Mesothelial cell of epicardium (in vitro differentiated cells): ENCODE measurements at places on chromosomes 16 and 17. TPM values are rescaled to one million over a fixed set of nuclear protein-coding genes. Genes with fewer than 3 reads are reported as not detected.

DNA sequence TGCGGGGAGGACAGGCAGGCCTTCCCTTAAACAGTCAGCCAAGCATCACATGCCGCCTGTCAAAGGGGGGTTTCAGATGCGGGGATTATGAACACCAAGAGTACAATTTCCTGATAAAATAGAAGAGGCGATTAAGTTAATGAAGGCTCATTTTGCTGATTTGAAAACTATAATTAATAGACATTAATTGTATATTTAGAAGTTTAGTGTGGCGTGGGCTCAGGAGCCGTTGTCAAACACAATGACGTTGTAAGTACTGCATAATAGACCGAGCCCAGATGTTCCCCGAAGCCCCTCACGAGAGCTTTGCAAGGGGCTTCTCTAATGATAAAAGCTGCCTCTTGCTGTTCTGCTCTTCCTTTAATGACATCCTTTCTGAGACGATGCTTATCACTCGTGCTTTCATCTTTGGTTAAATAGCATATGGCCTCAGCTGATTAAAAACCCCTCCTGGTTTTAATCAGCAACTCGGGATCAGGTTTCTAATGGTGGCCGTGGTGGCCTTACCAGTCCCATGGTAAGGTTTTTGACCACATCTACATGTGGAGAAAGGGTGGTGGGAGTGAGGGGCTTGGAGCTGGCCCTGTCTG lies 28.2 kb downstream of the SNX20 start:
- no peak for DNase-seq
- no peaks in the 10 kb centered on the region for H3K27me3 ChIP-seq
- H3K36me3 ChIP-seq: peaks cover 12% of the 10 kb centered on the region

DNA sequence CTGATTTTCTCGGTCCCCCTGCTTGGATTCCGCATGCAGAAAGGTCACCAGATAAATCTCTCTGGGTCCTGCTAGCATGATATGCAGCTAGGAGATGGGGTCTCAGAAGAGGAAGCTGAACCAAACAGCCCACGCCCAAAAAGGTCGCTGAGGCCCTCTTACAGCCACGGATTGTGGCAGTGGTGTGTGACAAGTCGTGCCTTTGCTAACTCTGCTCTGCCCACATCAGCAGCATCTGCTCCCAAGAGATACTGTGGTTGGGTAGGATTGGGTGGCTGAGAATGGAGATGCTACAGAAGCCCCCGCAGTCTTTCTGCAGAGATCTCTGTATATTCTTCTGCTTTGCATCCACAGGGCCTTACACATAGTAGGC lies 15.2 kb upstream of the SKAP1 start:
- peaks cover 14% of the 10 kb centered on the region for H3K4me1 ChIP-seq
- H3K36me3 ChIP-seq: no peaks in the 10 kb centered on the region

DNA sequence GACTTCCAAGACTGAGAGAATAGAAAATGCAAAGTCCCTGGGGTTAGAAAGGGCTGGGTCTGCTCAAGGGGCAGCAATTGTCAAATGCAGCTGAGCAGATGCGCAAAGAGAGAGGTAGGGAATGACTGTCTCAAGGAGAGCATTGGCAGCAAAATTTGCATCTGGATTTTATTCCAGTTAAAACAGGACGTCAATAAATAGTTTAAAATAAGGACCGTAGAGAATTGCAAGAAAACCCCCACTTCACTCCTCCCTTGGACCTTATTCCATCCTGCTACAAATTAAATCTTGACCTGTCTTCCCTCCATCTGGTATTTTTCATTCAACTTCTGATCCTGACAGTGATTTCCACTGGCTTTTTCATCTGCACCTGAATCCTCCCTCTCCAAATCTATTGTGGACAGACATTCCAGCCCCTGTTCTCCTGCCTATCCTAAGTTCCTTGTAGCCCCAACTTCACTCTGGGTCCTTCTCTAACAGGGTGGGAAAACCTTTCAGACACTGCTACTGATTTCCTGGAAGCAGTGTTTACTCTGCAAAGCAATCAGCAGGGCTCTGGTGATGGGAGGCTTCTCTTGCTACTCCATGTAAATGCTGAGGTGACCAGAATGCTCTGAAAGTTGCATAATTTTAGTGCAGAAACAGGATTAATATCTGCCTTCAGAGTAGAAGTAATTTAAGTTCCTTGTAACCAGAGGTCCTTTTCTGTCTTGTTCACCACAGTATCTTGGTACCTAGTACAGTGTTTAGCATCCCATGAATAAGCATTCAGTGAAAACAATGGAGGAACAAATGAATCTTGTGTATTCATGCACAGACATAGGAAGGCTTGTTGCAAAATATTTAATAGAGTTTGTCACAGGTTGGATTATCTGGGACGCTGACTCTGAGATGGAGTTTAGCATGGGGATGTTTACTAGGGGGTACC lies 79.2 kb downstream of the CDH11 start:
- DNase-seq: no peak
- peaks cover 12% of the 10 kb centered on the region for H3K36me3 ChIP-seq
- H3K27ac ChIP-seq: no peak overlapping the region

- peaks cover 13% of the 10 kb centered on the region for H3K4me1 ChIP-seq
- DNase-seq: peak; percentile 78
- peaks cover 23% of the 10 kb centered on the region for H3K36me3 ChIP-seq
- no peaks in the 10 kb centered on the region for H3K27me3 ChIP-seq
- H3K27ac ChIP-seq: peak overlapping the region; percentile 88
Observed at GRCh38 chr16:89556750-89557689, 3.5 kb upstream of the RPL13 start.

DNA sequence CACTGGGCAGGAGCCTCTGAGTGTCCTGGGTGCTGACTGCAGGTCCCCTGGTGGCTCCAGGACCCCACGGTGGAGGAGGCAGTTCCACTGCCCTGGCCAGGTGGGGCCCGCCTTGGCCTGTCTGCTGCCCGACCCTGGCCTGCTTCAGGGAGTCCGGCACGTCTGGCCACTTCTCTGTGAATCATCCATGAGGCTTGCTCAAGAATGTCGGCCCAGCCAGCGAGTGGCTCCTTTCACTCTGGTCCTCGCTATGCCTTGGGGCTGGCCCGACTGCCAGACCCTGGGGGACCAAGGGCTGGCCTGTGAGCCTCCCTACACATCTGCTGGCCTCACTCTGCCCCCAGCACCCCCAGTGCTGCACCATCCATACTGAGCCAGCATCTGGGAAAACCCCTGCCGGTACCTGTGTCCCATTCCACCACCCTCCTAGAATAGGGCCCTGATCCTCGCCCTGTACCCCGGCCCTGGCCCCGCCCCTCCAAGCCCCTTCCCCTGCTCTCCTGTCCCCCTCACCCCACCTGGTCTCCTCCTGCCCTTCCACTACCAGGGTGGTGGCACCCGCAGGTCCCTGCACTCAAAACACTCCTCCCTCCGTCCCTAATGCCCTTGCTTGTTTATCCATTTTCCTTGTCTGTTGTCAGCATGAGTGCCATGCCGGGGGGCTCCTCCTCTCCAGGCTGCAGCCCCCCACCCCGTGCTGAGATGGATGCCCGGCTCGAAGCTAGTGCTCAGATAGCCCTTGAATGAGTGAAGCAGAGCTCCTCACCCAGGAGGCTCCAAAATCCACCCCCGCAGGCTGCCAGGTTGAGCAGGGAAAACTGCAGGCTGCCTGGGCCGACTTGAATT lies 35.5 kb downstream of the ADCY7 start:
- H3K4me3 ChIP-seq: no peak overlapping the region
- H3K4me1 ChIP-seq: peaks cover 3% of the 10 kb centered on the region
- H3K36me3 ChIP-seq: no peaks in the 10 kb centered on the region
- DNase-seq: no peak

DNA sequence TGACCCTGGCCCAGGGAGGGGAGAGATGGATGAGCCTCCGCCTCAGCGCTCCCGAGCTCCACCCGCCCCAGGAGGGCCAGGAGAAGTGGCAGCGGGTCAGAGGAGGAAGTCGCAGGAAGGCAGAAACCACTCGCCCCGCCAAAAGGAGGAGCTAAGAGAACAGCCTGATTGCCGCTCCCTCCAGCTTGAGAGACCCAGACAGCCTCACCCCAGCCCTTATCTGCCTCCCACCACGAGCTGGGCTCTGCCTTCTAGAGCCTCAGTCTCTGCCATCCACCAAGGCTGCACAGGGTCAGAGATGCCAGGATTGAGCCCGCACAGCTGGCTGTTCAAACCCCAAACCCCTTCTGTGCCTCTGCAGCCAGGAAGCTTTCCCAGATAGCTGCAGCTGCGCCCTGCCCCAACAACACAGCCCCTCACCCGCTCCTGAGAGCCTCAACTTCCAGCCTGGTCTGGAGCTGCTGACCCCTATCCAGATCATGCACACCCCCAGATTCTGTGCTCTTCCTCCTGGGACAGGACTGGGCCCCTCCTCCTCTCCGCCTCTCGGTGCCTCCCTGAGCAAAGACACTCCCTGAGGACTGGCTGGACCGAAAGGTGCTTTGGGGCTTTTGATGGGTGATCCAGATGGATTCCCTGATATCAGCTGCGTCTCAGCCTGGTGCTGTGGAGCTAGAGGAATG lies 1.0 kb upstream of the ATP2A3 start:
- no peaks in the 10 kb centered on the region for H3K36me3 ChIP-seq
- H3K4me3 ChIP-seq: peak overlapping the region; percentile 46
- no peak overlapping the region for H3K27ac ChIP-seq

DNA sequence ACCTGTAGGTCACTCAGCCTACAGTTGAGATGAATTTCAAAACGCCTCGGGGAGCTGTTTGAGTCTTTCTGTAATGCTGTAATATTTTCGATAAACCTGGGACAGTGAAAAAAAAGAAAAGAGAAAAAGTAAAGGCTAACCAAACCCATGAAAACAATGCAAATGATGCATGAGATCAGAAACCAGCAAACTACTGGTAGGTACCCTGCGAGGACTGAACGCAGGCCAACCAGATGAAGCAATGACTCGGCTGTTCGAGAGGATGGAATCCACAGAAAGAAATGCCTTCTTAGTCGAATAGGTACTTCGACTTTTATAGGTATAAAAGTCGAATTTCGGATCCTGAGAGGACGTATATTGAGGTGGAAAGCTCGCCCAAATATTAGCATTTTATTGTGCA lies 509 bp upstream of the ATAD5 start:
- no peaks in the 10 kb centered on the region for H3K27me3 ChIP-seq
- DNase-seq: no peak
- peak overlapping the region; percentile 99 for H3K4me3 ChIP-seq
- peaks cover 22% of the 10 kb centered on the region for H3K4me1 ChIP-seq
- H3K36me3 ChIP-seq: peaks cover 3% of the 10 kb centered on the region

DNA sequence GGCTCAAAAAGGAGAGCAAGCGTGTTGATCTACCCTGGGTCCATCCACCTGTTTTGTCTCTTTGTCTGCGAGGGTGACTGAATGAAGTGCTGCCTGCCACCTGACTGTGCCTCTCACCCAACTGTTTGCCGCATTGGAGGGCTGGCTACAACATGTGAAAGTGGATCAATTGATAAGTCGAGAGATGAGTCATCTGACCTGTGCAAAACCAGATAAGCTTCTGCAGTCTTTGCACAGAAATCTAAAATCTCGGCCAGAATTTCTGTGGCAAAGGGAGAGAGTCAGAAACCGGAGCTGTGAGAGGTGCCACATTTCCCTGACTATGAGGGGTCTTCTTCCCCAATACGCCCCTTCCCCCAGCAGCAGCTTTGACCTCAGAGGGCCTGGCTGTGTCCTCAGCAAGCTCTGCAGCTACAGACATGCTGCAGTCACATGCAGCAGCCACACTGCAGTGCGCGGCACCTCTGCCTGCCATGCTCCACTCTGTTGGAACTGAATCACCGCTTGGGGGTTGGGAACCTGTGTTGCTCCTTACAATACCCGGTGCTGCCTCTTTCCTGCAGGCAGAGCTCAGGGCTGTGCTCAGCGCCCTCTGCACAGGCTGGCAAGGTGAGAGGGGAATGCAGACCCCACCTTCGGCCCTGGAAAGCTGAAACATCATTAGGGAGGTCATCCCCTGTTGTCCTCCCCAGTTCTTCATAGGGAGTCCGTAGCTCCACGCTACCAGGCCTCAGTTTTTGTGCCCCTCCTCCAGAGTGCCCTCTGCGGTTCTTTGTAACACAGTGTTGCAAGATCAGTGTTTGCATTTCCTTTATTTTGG lies 16.2 kb upstream of the HAS3 start:
- H3K4me3 ChIP-seq: no peak overlapping the region
- H3K27ac ChIP-seq: no peak overlapping the region
- no peaks in the 10 kb centered on the region for H3K36me3 ChIP-seq
- peaks cover 3% of the 10 kb centered on the region for H3K4me1 ChIP-seq
- no peaks in the 10 kb centered on the region for H3K27me3 ChIP-seq

GRCh38 chr17:21243516-21244303 lies 9.5 kb downstream of the NATD1 start:
- DNase-seq: no peak
- peaks cover 8% of the 10 kb centered on the region for H3K4me1 ChIP-seq
- no peaks in the 10 kb centered on the region for H3K27me3 ChIP-seq
- H3K36me3 ChIP-seq: no peaks in the 10 kb centered on the region
- no peak overlapping the region for H3K4me3 ChIP-seq
- H3K27ac ChIP-seq: no peak overlapping the region

- peak overlapping the region; percentile 91 for H3K27ac ChIP-seq
- peaks cover 56% of the 10 kb centered on the region for H3K4me1 ChIP-seq
- no peaks in the 10 kb centered on the region for H3K27me3 ChIP-seq
- no peak for DNase-seq
- H3K4me3 ChIP-seq: no peak overlapping the region
Observed at GRCh38 chr17:77382966-77383612, 242.3 kb downstream of the SEC14L1 start.

GRCh38 chr16:1300664-1301476 lies 8.6 kb upstream of the UBE2I start:
- H3K4me1 ChIP-seq: peaks cover 24% of the 10 kb centered on the region
- H3K4me3 ChIP-seq: no peak overlapping the region
- no peak overlapping the region for H3K27ac ChIP-seq
- peaks cover 18% of the 10 kb centered on the region for H3K27me3 ChIP-seq

DNA sequence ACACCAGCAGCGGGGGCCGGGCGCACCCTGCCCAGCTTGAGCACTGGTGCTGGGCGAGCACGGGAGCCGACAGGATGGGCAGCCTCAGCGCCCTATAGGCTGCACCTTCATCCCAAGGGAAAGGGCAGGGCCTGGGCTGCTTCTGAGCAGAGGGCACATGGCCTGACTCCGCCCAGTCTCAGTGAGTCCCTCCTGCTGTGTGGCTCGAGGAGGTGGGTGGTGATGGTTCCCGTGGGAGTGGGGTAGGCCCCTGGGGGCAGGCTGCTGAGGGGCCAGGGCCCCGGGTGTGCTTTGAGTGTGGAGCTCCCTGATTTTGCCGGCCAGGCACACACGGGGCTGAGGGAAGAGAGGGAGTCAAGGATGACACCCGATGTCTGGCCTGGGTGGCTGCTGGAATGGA lies 37.9 kb downstream of the TSC2 start:
- H3K36me3 ChIP-seq: peaks cover 11% of the 10 kb centered on the region
- DNase-seq: no peak
- no peak overlapping the region for H3K4me3 ChIP-seq
- H3K4me1 ChIP-seq: peaks cover 4% of the 10 kb centered on the region
- no peaks in the 10 kb centered on the region for H3K27me3 ChIP-seq

- no peak for DNase-seq
- no peak overlapping the region for H3K4me3 ChIP-seq
Observed at GRCh38 chr16:8847145-8847544, 21.7 kb downstream of the CARHSP1 start.

Gene FOXL1
- total RNA-seq: 2.5 to 3.2 TPM (median 2.5 TPM) in 3 replicates

Gene SNRNP25
- 33.1 to 34.8 TPM (median 33.9 TPM) in 3 replicates for total RNA-seq

Gene RAB26
- 1.1 to 1.5 TPM (median 1.3 TPM) in 3 replicates for total RNA-seq

Gene CACNG3
- 0.09 TPM in 1 of 3 replicates, not detected in the others for total RNA-seq

Gene ADAD2
- 0.34 TPM in 1 of 3 replicates, not detected in the others for total RNA-seq
